GM13977 (cell line): ENCODE measurements at places on chromosomes 7 and 10.

- no peak for DNase-seq
Measured at GRCh38 chr10:78559661-78560340, 509.0 kb upstream of the ZMIZ1 start.

DNA sequence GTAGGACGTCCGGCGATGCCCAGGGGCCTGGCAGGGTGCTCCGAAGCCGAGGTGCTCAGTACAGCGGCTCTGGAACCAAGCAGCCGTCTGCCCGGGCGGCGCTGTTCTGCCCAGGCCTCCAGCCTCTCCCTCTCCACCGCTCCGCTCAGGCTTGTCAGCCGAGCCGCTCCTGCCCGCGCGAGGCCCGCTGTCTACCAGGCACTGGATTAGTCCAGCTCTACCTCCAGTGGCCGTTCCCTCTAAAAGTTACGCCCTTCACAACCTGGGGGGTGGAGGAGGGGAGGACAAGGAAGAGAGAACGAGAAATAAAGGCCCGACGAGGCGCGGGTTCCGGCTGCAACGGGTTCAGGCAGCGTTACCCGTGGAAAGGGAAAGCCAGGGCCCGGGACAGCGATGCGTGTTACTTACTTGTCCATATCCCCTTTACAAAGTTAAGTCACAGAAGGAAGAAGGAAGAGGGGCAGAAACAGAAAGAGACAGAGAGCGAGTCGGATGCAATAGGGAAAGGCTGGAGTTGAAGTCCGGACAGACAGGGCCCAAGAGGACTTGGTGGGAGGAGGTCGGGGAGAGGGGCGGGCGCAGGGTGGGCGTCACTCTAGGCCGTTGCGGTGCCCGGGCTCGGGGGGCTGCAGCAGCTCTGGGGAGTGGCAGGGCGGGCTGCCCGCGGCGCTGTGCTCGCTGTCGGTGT lies 2.8 kb downstream of the SP8 start:
- DNase-seq, result no peak

DNA sequence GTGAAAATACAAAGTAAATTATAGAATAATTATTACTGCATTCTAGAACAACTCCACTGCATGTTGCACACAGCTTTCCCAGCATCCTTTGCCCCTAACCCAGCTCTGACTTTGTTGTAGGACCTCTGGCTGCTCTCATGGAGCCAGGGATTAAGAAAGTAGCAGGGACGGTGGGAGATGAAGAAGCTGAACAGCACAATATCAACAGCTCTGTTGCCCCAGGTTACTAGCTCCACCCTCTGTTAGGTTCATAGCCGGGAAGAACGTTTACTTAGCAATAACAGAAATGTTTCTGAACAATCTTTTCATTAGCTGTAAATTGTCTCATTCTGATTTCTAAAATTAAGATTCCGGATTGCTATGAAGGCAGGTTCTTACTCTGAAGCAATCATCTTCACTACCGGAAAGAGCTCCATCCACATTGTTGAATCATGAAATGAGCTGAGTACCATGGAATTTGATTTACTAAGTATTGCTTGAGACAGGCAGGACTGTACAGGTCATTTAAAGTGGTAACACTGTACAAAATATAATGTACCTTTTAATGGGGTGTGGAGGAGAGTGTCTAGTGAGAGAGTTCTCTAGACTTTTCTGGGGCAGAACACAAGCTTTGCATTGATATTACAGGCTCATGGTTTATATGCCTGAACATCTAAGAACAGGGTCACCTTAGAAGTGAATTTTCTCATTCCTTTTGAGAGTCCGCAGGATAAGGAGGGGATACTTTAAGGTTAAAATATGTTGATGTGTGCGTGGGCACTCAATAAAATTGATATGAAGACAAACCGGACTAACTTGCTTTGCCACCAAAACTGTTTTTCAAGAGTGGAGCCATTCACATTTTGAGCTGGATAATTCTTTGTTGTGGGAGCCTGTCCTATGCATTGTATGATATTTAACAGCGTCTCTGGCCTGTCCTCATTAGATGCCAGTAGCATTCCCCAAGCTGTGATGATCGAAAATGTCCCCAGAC lies 20.8 kb upstream of the RAB18 start:
- DNase-seq, result no peak

DNA sequence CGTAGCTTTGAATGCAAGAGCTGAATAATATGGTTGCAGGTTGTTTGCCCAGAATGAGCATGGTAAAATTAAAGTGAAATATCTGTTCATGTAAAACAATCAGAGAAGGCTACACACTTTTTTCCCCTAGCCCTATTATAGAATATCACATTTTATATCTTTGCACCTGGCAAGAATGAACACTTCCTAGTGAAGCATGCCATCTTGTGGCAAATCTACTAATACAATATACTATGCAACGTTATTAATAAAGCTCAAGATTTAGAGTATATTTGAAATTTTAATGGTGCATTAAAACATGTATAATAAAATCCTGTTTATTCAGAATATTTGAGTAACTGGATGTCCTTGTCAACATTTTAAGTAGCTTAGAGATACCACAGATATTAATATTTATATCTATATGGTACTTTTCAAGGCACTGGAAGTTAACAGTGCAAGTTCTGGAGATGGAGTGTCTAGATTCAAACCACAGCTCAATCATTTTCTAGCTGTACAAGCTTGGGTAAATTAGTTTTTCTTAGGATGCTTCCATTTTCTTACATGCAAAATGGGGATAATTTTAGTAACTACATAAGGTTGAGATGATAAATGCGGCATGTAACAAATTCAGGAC lies 643.1 kb upstream of the SEMA3D start:
- no peak for DNase-seq

DNA sequence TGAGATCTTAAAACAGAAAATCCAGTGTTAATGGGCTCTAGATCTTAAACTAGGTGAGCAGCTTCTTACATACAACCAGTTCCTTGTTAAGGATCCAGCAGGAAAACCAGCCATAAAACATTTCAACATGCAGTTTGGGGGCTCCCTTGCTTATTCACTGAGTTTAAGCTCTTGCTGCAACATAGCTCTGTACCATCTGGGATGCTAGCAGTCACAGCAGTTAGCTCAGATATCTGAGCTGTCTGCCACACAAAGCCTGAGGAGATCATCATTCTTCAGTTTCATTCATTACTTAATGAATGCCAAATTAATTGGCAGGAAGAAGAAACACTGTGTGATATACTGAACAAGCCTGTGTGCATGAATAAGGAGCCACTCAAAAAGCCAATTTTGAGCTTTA lies 62.8 kb downstream of the PODXL start:
- DNase-seq, result no peak

GRCh38 chr10:119005362-119006043 lies 24.0 kb upstream of the NANOS1 start:
- no peak for DNase-seq

DNA sequence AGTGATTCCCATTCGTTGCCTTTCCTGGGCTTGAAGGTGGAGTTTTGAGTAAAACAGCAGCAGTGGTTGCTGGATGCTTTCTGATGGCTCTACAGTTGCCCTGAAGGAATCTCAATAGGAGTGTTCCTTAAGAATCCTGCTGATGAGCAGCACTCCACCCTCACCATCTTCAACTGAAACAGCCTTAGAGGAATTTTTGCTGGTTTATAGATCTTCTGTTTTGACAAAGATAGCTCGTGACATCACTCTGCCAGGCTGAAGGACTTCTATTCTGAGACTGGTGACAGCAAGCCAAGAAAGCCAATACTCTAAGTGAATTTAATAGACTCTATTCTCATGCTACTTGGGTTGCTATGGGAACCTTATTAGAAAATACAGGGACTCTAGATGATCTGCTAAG lies 1014.7 kb downstream of the NRG3 start:
- DNase-seq, result peak; percentile 8

DNA sequence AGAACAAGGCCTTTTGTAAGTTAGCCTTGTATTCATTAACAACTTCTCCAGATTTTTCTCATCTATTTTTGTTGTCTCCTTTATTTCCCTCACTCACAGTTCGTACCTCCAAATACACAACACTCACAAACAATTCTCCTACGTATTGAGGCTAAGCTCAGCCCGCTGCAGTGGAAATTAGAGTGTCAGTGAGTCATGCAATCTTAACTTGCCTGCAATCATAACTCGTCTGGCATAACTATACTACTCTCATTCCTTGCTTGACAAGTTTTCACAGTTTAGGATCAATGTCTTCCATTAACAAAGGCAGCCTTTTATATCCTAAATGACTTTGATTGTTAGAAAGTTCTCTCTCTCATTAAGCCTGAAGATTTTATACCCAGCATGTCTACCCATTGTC lies 23.8 kb downstream of the TMEM196 start:
- no peak for DNase-seq

- DNase-seq, result no peak
Measured at GRCh38 chr7:109986701-109987100, 1104.2 kb upstream of the LRRN3 start.

GRCh38 chr7:29606287-29606721 lies 42.7 kb downstream of the PRR15 start:
- DNase-seq, result no peak

GRCh38 chr7:114663502-114663901 lies 248.9 kb downstream of the FOXP2 start:
- DNase-seq, result no peak

DNA sequence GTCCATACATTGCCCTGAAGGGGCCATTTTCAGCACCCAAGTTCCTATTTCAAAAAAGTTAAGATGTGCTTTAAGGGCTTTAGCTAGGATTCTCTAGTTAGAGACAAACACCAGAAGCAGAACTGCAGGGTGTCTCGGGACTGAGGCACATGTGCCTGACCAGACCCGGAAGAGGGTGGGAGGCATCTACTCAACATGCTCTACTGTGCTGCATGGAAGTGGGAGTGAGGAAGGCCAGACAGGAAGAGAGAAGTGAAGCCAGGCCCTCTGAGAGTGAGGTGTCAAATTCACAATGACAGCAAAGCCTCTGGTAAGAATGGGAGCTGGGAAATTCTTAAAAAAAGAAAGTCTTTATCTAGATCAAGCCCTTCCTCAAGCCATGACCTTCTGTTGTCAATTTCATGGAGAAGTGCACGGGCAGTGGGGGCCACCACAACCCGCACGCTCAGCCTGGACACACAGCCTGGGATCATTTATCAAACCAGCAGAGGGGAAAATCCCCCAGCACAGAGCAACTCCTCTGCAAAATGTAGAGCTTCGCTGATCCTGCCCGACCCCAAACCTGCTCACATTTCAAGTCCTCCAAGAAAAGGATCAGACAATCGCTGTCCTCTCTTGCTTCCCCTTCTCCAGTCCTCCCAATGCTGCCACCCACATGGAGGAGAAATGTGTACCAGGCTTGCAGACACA lies 38.7 kb downstream of the PLXNA4 start:
- no peak for DNase-seq

- DNase-seq, result no peak
Measured at GRCh38 chr7:112492186-112492585, 11.4 kb downstream of the LSMEM1 start.
